Fibroblast of the aortic adventitia (primary cell): ENCODE measurements at places on chromosomes 1 and 21. TPM values are rescaled to one million over a fixed set of nuclear protein-coding genes. Genes with fewer than 3 reads are reported as not detected.

The TTC4 gene
- total RNA-seq: 19.3 and 28.0 TPM in 2 replicates

The C1orf87 gene
- not detected in 2 replicates for total RNA-seq

DNA sequence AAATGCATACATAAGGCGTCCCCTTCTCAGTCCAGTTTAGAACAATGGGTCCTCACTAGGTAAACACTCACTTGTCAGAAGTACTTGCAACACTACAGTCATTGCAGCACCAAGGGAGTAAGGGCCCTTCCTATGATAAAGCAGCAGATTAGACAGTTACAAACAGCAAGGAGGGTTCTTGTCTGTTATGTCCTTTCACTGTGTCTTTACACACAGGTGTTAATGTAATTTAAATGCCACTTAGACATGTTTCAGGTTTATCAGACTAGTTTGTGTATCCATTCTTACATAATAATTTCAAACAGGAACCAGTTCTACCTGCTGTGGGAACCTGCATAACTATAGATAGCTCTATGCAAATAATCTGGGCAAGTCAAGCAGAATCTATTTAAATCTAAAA, 105.6 kb upstream of the USH2A start:
- no peak for DNase-seq

- DNase-seq: no peak
These were observed 58.6 kb downstream of the ZNF644 start for GRCh38 chr1:90963236-90963635.

GRCh38 chr1:88179943-88180342, 504.1 kb upstream of the PKN2 start:
- no peak for DNase-seq

GRCh38 chr1:100065969-100066227, 66.8 kb downstream of the SASS6 start:
- no peak for DNase-seq

- no peak for DNase-seq
These were observed 104.8 kb downstream of the PSMG1 start for GRCh38 chr21:39078322-39079065.
